ENCODE measurements at places on chromosomes 3 and 15. TPM values are rescaled to one million over a fixed set of nuclear protein-coding genes. Genes with fewer than 3 reads are reported as not detected.

Gene GPR171
- not detected for total RNA-seq

Gene ACKR2
- 0.56 TPM for total RNA-seq

Gene PAQR9
- total RNA-seq = 1.9 TPM

Gene MPI
- 42.6 TPM for total RNA-seq

Gene CRYBG3
- 7.3 TPM for total RNA-seq

Gene KLHL40
- not detected for total RNA-seq

- no peak for DNase-seq
Measured at GRCh38 chr3:195811756-195812155, at the start of gene MUC4. Gene MUC4 (minus strand): TSS chr3:195811929. CDS start chr3:195811817, 112 bp downstream.

DNA sequence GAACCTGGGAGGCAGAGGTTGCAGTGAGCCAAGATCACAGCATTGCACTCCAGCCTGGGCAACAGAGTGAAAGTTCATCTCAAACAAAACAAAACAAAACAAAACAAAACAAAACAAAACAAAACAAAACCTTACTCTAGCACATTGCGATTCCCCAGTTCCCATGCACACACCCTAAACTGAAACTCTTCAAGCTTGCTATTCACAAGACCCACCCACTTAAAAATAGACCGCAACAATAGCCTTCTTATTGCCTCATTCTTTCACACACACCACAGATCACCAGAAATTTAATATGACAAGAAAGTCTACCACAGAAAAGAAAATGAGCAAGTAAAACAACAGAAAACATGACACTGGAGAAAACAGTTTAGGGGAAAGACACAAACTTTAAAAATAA lies 598.4 kb downstream of the FHIT start:
- DNase-seq = no peak

GRCh38 chr15:36358523-36358922 lies 220.9 kb upstream of the CDIN1 start:
- DNase-seq = no peak

Measured in neural crest cell (in vitro differentiated cells).